Kidney glomerular epithelial cell (primary cell): ENCODE measurements at places on chromosomes 7 and 10.

GRCh38 chr10:725302-725701 is 35.8 kb upstream of the DIP2C start:
- DNase-seq: no peak

DNA sequence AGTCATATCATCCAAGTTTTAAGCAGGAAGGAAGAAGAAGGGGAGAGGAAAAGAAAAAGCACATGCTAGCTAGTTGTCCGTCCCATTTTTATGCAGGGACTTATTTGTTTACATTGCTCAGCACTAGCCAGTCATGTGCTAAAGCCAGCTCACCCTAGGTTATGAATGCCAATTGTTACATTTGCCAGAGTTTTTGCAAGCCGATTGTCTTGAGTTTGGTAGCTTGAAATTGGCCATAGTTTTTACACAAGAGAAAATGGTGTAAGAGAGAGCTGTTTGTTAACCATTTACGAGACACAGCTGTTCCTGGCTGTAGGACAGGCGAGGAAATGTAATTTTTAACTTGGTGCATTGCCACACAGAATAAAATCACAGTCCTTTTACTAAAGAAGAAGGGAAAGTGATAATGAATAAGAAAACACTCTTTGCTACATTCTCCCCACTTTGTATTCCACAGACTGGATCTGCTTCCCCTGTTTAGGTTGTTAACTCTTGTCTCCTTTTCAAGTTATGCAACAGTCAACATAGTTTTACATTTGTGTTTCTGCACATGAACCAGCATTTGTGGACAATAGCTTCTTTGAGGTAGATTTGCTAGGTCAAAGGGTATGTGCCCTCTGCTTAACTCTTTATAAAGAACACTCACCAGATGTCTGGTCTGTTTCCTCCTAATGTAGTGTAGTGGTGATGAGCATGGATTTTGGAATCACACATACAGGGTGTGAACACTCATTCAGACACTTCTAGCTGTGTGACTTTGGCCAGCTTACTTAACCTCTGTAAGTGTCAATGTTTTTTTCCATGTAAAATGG is 357.2 kb downstream of the LRMDA start:
- no peak for DNase-seq

- DNase-seq: no peak
These were observed 26.1 kb downstream of the SHTN1 start for GRCh38 chr10:116978901-116979300.

DNA sequence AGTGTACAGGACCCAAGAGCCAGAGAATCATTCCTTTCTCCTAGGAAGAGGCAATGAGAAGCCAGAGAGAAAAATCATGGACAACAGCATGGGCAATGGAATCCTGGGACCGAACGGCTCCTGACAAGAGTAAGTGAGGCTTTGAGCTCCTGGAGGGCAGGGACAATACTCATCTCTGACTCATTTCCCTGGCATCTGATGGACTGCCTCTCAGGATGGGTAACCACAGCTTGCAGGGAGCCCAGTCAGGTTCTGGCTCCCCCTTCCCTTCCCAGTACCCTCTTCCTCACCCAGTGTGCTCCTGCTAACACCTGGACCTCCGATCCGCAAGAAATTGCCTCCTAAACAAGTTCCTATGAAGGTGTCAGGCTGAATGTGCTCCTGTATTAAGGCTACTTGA is 51.2 kb upstream of the SORCS3 start:
- DNase-seq: peak; percentile 35

GRCh38 chr10:5411941-5412276 is 448 bp upstream of the NET1 start:
- no peak for DNase-seq

DNA sequence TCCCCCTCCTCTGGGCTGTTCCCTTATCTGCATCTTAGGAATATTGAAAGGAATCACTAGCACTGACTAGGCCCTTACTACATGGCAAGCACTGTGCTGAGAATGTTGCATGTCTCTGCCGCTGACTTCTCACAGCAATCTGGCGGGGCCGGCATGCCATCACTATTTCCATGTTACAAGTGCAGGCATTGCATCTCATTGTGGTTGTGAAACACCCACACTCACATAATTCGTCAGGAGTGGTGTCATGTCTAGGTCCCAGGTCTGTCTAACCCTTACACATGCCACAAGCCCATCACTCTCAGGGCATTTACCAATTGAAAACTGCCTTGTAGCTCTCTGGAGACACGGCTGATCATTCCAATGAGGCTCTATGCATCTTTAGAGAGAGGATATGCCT is 8.5 kb upstream of the IL2RA start:
- no peak for DNase-seq
